ENCODE measurements at places on chromosomes 12 and 14.

DNA sequence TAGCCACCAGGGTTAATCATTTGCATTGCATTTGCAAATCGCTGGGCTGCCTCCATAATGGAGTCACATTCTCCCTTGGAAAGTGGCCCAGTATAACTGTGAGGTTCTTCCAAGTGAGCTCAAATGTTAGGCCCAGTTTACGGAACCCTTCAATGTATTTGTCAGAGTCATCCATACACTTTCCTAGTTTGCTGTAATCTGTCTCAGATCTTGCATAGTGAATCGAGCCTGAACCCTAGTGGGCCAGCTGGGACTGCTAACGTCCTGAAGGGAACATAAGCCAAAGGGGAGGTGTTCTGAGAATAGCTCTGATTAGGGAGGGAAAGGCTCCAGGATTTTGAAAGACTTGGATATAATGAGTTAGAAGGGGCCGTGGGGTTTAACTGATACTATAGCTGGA, 406.3 kb downstream of the SLC6A15 start:
- DNase-seq = no peak

- no peak for DNase-seq
These were observed 276.5 kb downstream of the PAWR start for GRCh38 chr12:79414252-79414651.

GRCh38 chr12:100128512-100128908, 14.2 kb downstream of the BLTP3B start:
- DNase-seq = no peak

DNA sequence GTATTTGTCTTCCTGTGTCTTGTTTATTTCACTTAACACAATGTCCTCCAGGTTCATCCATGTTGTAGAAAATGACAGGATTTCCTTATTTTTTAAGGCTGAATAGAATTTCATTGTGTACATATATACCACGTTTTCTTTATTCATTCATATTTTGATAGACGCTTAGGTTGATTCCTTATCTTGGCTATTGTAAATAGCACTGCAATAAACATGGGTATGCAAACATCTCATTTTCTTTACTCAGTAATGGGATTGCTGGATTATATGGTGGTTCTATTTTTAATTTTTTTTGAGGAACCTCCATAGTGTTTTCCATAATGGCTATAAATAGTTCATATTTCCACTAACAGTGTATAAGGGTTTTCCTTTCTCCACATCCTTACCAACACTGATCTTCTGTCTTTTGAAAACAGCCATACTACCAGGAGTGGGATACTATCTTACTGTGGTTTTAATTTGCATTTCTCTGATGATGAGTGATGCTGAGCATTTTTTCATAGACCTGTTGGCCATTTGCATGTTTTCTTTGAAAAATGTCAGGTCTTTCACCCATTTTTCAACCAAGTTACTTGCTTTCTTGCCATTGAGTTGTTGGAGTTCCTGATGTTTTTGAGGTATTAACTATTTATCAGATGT, 32.8 kb downstream of the DUSP16 start:
- no peak for DNase-seq

DNA sequence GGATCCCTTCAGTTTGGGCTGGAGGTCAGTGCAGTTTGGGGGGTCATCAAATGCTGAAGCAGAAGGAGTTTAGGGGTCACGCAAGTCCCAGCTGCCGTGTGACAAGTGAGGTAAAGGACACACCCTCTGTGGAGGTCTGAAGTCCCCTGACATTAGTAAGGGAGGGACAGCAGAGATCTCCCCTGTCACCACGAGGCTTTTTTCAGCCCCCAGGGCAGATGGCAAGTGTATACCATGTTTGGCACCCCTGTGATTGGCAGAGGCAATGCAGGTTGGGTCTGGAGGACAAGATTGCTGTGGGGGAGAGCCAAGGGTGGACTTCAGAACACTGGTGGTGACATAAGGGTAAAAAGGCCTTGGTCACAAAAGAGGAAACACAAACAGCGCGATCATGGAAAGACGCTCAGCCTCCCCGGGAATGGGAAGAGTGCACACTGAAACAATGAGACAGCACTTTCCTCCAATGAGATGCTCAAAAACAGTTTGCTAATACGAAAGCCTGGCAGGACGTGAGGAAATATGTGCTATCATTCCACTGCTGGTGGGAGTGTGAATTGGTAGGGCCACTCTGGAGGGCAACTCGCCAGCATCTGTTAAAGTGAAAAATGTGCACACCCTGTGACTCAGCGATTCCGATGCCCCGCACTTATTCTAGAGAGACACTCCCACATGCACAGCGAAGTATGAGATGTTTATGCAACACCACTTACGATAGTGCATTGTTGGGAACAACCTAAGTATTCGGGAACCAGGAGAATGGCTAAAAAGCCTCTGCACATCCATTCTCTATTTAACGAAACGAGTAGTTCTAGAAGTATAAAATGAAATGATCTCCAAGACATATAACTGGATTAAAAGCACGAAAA, 14.4 kb upstream of the CD27 start:
- DNase-seq = peak; percentile 49

- DNase-seq = no peak
These were observed 170.9 kb downstream of the DUSP6 start for GRCh38 chr12:89181271-89181920.

DNA sequence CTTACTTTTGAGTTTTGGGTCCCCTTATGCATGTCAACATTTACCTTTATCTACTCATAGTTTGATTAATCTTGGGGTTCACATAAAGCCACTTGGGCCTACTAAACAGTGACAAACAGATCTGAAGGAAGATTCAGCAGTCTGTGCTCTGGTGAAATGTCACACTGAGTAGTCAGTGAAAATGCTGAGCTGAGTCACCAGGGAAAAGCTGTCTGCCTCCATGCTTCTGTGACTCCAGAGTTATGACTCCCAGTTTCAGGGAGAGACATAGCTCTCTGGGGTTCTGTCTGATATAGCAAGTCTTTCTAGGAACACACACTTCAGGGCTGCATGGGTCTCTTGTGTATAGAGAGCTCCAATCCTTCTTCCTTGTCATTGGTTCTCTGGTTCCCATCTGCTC, 406.3 kb upstream of the FAR2 start:
- no peak for DNase-seq

DNA sequence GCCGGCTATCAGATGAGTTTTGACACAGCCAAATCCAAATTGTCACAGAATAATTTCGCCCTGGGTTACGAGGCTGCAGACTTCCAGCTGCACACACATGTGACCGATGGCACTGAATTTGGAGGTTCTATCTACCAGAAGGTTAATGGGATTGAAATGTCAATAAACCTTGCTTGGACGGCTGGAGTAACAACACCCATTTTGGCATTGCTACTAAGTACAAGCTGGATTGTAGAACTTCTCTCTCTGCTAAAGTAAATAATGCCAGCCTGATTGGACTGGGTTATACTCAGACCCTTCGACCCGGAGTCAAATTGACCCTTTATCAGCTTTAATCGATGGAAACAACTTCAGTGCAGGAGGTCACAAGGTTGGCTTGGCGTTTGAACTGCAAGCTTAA, 100.2 kb upstream of the EVL start:
- no peak for DNase-seq
